ENCODE measurements at places on chromosomes 3 and 15.
A peak's percentile ranks its signal among the peaks of the same experiment; 100 is the strongest.

GRCh38 chr3:102060814-102061213 is 211.5 kb downstream of the NFKBIZ start:
- no peak for DNase-seq

DNA sequence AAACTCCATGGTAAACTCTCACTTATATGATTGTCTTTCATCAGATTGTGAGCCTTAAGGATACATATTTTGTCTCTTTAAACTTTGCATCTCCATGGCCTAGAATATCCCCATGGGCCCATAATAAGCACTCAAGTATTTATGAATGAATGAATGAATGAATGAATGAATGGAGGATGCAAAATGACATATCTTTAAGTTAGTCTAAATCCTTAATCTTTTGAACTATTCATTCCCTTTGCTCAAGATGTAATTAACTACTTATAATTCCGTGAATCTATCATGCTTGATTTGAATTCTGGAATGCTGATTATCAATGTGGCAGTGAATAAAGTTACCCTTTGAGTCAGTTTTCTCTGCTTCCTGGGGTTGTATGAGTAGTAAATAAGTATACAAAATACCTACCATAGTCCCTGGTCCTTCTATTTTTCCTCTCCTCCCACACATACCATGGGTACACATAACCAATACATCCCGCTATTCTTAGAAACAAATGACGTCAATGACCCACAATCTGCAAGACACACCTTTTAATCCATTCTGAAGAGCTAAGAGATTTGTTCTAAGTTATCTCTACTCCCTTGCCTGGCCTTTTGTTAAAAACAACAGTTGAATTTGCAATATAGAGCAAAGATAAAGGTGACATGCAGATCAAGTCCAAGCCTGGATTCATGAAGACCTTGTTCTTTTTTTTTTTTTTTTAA is 94.5 kb downstream of the FBN1 start:
- DNase-seq, result no peak

- no peak for DNase-seq
These were observed 357.8 kb downstream of the VPS13C start for GRCh38 chr15:61702224-61703020.

- no peak for DNase-seq
These were observed 13.4 kb downstream of the TRA2B start for GRCh38 chr3:185924375-185924774.

GRCh38 chr3:157082305-157082982 is 77.5 kb downstream of the CCNL1 start:
- no peak for DNase-seq

DNA sequence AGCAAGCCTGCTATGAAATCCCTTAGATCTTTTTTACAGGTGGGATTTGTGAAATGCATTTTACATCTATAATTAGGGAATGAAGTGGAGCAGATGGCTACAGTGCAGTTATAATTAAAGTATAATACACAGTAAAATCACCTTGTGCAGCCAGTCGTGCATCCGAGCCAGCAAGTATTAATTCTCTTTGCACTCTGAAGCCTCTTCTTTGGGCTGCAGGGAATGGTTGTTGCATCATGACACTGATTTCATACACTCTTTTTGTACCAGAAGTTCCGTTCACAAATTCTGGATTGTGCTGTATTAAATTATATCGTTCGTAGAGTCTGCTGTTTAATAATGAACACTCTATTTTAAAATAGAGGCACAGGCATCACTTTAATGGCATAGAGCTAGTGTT is 28.7 kb upstream of the TP63 start:
- DNase-seq, result no peak

DNA sequence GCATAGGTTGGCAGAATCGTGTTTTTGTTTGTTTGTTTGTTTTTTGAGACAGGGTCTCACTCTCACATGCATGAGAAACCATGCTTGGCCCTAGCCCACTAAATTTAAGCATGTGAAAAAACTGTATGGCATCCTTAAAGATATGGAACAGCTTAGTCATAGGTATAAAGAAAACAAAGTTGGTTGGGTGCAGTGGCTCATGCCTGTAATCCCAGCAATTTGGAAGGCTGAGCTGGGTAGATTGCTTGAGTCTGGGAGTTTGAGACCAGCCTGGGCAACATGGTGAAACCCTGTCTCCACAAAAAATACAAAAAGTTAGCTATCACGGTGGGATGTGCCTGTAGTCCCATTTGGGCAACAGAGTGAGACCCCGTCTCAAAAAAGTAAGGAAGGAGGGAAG is 25.2 kb downstream of the EXD1 start:
- no peak for DNase-seq

- no peak for DNase-seq
These were observed 16.0 kb downstream of the TKT start for GRCh38 chr3:53239800-53240199.

- no peak for DNase-seq
These were observed 152.9 kb upstream of the LPP start for GRCh38 chr3:188001093-188001492.

GRCh38 chr15:63502843-63503738 is 1.3 kb upstream of the USP3 start:
- DNase-seq, result no peak

- no peak for DNase-seq
These were observed 31.1 kb downstream of the FAH start for GRCh38 chr15:80183886-80184285.

DNA sequence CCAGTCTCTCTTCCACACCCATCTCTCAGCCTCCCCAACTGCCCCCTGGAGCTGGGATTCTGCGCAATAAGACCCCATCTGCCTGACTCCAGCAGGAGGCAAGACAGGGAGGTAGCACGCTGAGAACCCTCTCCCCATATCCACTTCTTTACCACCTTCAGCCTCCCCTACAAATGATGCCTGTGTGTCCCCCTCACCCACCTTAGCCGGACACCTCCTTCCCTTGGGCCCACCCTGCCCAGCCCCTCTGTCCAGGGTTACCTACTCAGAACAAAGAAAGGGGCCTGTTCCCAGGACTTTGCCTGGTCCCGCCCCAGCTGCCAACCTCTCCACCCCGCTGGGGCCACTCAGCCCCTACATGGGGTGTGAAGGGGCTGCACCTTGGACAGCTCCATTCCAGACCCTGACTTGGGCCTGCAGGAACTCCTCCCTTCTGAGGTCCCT is 40.8 kb upstream of the ATP2B2 start:
- peak; percentile 54 for DNase-seq

GRCh38 chr3:124587053-124587408 is 143.2 kb upstream of the UMPS start:
- no peak for DNase-seq

DNA sequence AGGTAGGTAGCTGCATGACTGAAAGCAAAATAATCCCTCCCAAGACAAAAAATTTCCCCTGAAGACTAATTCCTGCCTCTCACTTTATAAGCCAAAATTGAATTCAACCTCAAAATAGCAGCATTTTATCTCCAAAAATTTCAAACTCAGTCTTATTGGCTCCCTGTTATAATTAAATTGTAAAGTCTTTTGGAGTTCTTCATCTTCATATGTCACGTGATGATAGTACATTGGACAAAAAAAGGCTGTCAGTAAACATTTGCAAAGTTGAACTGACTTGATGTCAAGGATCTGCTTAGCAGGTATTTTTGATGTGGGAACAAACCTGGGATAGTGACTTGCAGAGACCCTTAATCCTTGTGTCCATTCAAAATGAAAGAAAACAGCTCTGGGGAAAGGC is 98.4 kb upstream of the SPRED1 start:
- DNase-seq, result no peak

DNA sequence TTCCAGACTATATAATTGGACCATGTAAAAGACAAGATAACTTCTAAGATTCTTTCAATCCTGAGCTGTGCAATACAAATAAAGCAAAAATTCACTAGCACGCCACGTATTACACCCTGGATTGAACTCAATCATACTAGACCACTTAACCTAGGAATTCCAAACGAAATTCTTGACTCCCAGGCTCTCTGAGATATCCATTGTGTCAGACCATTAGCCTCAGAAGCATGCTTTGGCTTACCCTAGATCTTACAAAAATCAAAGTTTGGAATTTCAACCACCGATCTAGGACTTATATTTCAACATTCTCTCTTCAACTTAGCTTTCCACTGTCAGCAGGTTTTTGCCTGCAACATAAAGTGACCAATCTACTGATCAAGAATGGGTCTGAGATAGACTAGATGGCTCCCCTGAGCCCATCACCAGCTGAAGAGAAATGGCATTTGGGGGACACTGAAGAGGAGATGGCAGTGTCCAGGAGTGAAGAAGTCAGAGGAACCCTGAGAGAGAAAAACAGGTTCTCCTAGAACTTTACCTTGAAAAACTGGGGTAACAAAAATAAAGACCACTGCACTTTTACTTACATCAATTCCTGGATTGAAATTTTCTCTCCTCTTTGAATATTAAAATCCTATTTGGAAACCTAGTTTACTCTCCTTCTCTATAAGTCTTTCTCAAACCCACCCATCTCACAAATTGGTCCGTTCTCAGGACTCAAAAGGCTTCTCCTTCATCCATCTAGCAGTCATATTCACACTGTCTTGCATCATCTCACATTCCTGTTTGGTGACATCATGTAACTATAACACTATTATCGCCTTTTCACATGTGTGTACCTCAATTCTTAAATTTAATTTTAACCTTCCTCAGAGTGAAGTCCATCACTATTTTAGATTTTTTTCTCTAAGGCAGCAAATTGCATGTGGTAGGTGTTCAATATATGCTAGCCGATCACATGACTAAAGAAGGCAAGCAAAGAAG is 18.5 kb downstream of the CPNE4 start:
- DNase-seq, result no peak

DNA sequence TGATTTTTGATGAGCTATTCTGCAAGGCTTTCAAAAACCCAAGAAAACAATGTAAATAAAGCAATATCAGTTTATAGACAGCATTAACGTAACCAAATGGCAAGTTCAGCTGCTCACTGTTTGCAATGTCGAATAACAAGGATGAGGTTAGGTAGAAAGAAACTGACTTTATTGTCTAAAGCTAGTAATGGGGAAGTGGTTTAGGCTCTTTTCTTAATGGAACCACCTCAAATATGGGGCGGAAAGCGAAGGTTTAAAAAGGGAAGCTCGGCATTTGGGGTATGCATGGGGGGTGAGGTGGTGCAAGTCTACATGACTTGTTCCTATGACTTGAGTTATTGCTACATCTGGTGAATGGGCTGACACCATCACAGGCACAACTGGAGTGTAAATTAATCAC is 1060.2 kb downstream of the NSUN3 start:
- no peak for DNase-seq

DNA sequence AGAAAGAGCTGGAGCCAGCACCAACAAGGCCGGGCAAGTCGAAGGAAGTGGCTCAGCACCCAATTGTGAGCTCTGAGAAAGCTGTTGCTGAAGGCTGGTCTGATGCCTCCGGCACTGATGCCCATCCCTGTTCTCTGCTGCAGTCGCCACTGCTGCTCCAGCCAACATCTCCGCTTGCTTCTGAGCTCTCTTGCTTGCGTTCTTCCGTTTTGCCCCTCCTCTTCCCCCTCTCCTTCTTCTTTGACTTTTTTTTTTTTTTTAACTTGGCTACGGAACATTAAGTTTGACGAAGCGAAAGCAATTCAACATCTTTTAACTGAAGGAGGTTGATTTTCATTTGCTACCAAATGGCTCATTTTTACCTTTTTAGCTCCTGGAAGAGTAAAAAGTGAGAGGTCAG is 442.9 kb downstream of the MCTP2 start:
- DNase-seq, result no peak

- no peak for DNase-seq
These were observed 120.1 kb downstream of the LIPC start for GRCh38 chr15:58551764-58552504.

- no peak for DNase-seq
These were observed 739 bp upstream of the AMOTL2 start for GRCh38 chr3:134374791-134375581.

GRCh38 chr3:134590766-134591165 is 60.1 kb downstream of the KY start:
- DNase-seq, result no peak

- DNase-seq, result peak; percentile 51
These were observed 28.8 kb upstream of the KLF13 start for GRCh38 chr15:31297575-31298456.

- DNase-seq, result no peak
These were observed 51.1 kb downstream of the GTF2E1 start for GRCh38 chr3:120793601-120794000.

GRCh38 chr3:129428007-129428375 is 445 bp downstream of the EFCAB12 start:
- no peak for DNase-seq

All from type B pancreatic cell (in vitro differentiated cells).